ENCODE measurements at places on chromosomes 3 and 15. TPM values are rescaled to one million over a fixed set of nuclear protein-coding genes. Genes with fewer than 3 reads are reported as not detected.

DNA sequence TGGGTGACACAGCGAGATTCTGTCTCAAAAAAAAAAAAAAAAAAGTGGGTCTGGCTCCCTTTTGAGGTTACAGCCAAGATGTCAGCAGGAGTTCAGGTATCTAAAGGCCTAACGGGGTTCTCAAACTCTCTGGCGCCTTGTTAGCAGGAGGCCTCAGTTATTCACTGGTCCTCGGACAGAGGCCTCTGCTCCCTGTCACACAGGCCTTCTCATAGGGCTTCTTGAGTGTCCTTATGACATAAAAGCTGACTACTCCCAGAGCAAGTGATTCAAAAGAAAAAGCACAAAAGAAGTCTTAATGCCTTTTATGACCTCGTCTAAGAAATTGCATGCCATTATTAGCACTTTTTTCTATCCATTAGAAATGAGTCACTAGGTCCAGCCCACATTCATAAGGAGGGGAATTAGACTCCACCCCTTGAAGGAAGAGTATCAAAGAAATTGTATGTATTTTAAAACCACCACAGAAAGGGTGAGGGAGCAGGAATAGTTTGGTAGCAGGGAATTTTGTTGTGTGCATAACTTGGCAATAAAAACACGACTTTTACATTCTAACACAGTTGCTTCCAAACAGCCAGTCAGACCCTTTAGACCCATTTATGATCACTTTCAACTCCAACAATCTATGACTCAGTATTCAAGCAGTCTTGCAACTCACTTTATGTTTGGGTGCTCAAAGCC is 90.3 kb downstream of the MEX3B start:
- DNase-seq, result no peak

Gene HDGFL3
- 14.2 TPM for total RNA-seq

Gene LEKR1
- 0.94 TPM for total RNA-seq

Gene GOLGA8H
- total RNA-seq, result 0.54 TPM
